ENCODE measurements at places on chromosomes 5 and 9. TPM values are rescaled to one million over a fixed set of nuclear protein-coding genes. Genes with fewer than 3 reads are reported as not detected.

GNA14 gene
- not detected for total RNA-seq

DNA sequence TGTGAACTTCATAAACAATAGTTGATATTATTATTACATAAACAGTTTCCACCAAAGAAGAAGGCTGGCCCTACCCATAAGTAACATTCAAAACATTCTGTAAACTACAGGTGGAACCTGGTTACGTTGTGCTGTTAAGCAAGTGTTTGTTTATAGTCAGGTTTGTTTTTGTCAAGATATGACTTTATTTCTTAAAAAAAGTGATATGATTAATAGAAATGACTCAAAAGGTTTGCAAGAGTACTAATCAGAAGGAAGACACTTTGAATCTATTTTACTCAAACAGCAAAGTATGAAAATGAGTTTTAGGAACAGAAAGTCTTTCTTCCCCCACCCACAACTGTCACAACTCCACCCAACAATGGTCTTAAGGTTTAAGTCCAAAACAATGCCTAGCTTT, 220.8 kb downstream of the PLK2 start:
- no peak for DNase-seq
- H3K4me3 ChIP-seq, result no peak overlapping the region
- H3K36me3 ChIP-seq, result no peaks in the 10 kb centered on the region
- no peaks in the 10 kb centered on the region for H3K27me3 ChIP-seq
- no peak overlapping the region for H3K27ac ChIP-seq

EFNA5 gene
- not detected for total RNA-seq

- H3K27ac ChIP-seq, result no peak overlapping the region
- H3K36me3 ChIP-seq, result peaks cover 7% of the 10 kb centered on the region
- peaks cover 21% of the 10 kb centered on the region for H3K4me1 ChIP-seq
- no peak overlapping the region for H3K4me3 ChIP-seq
- H3K27me3 ChIP-seq, result no peaks in the 10 kb centered on the region
- DNase-seq, result no peak
Measured at GRCh38 chr5:135227064-135228022, 171.7 kb downstream of the MACROH2A1 start.

DRD1 gene
- not detected for total RNA-seq

- no peaks in the 10 kb centered on the region for H3K36me3 ChIP-seq
- no peak for DNase-seq
- H3K27ac ChIP-seq, result no peak overlapping the region
- H3K4me1 ChIP-seq, result no peaks in the 10 kb centered on the region
Measured at GRCh38 chr5:84816160-84816559, 431.5 kb upstream of the EDIL3 start.

DNA sequence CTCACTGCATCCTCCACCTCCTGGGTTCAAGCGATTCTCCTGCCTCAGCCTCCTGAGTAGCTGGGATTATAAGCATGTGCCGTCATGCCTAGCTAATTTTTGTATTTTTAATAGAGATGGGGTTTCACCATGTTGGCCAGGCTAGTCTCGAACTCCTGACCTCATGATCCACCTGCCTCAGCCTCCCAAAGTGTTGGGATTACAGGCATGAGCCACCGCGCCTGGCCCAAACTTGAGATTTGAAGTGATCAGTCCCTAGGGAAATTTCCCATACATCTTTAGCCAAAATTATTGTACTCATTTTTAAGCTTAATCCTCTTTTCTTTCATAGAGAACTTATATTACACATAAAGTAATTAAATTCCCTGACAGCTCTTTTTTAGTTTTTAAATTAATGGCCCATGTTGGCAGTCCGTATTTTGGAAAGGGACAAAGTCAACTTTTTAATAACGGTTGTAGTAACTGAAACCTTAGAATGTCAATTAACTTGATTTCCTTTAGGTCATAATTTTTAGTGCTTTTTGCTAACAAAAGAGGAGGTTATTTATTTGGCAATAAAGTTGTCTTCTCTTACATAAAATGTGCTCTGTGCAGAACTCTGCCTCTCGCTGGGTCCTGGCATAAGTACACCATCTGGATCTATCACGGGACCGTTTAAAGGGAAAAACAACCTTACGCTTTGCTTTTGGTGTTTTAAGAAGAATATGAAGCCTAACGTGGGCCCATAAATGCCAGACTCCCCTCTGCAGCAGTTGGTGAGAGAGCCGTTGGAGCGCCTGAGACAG, 142.3 kb upstream of the OTULINL start:
- H3K4me1 ChIP-seq, result peaks cover 100% of the 10 kb centered on the region
- H3K27me3 ChIP-seq, result peaks cover 28% of the 10 kb centered on the region
- H3K4me3 ChIP-seq, result peak overlapping the region; percentile 88
- DNase-seq, result no peak
- H3K27ac ChIP-seq, result peak overlapping the region; percentile 98

ACSL6 gene
- total RNA-seq, result not detected

GRCh38 chr5:68187268-68188055, 28.1 kb upstream of the PIK3R1 start:
- no peak overlapping the region for H3K27ac ChIP-seq
- H3K36me3 ChIP-seq, result no peaks in the 10 kb centered on the region
- H3K4me3 ChIP-seq, result no peak overlapping the region
- H3K27me3 ChIP-seq, result peaks cover 2% of the 10 kb centered on the region
- H3K4me1 ChIP-seq, result peaks cover 4% of the 10 kb centered on the region
- no peak for DNase-seq

ARL14EPL gene
- not detected for total RNA-seq

GRCh38 chr5:14946815-14947620, 75.4 kb upstream of the ANKH start:
- DNase-seq, result no peak
- no peak overlapping the region for H3K4me3 ChIP-seq
- peaks cover 36% of the 10 kb centered on the region for H3K27me3 ChIP-seq
- H3K27ac ChIP-seq, result no peak overlapping the region

DNA sequence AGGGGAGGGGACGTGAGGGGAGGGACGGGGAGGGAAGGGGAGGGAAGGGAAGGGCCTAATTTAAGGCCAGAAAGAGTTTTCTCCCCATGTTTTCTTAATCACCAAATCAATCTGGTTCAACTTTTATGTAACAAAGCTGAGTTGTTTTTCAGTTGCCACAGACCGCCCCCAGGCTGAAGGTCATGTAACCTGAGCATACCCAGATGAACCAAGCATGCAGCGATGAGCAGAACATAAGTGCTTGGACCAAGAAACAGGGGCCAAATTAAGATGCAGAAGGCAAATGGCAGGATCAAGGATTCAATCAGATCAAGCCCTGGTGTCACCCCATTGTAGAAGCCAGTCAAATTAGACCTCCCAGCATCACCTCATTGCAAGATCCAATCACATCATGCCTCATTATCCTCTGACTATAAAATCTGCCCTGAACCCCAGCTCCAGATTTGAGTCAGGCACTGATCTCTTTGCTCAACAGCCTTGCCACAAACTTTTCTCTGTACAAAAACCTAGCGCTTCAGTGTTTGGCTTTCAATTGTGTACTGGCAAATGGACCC, 113.5 kb upstream of the TNPO1 start:
- no peak overlapping the region for H3K4me3 ChIP-seq
- no peaks in the 10 kb centered on the region for H3K4me1 ChIP-seq
- no peak for DNase-seq
- H3K27ac ChIP-seq, result no peak overlapping the region
- H3K36me3 ChIP-seq, result no peaks in the 10 kb centered on the region

DNA sequence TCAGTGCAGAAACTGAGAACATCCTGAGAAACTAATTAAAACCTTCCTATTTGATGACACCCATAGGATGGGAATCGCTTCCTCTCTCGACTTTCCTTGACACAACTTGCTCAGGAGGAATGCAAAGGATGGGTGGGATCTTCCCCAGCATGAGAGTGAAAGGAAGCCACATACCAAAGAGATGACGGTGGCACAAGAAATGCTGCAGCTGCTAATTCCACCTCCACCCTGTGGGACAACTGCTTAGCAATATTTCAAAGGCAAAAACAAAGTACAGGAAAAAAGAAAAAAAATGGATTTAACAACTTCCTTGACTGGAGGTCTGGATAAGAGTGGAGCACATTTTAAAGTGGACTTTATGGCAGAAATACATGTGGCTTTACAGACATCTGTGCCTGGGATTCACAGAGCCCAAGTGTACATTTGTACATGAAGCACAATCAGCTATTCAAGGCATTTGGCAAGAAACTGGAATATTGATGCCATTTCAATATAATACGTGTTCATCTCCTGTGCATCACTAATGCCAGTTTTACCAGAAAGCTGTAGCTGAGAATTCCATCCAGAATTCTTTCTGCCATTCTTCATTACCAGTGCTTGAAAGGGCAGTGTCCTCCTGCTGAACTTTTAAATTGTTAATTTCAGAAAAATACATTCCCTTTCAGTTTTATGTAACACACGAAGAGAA, 359.2 kb upstream of the ACTBL2 start:
- peak overlapping the region; percentile 77 for H3K4me3 ChIP-seq
- peaks cover 26% of the 10 kb centered on the region for H3K36me3 ChIP-seq
- H3K4me1 ChIP-seq, result peaks cover 80% of the 10 kb centered on the region
- peaks cover 3% of the 10 kb centered on the region for H3K27me3 ChIP-seq
- H3K27ac ChIP-seq, result peak overlapping the region; percentile 89
- peak; percentile 85 for DNase-seq

DNA sequence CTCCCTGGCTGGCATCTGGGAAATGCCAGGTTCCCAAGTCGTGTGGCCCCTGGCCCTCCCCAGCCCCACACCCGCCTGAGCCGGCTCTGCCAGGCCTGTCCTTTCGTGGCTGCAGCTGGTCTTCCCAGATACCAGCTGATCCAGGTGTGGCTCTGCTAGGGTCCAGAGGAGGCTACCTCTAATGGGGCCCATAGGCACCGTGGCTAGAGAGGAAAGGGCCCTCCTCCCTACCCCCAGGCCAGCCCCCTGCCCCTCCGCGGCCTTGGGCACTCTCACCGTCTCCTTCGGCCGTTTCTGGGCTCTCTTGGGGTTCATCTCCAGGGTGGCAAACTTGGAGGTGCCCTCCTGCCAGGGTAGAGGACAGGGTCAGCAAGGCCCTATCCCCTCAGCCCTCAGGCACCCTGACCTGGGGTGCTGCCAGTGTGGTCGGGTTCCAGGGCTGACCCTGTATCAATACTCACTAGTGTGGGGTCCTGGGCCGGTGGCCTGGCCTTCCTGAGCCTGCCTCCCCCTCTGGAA, 17.0 kb downstream of the RALGDS start:
- no peak for DNase-seq
- no peak overlapping the region for H3K4me3 ChIP-seq
- H3K27ac ChIP-seq, result no peak overlapping the region
- H3K27me3 ChIP-seq, result peaks cover 3% of the 10 kb centered on the region

DNA sequence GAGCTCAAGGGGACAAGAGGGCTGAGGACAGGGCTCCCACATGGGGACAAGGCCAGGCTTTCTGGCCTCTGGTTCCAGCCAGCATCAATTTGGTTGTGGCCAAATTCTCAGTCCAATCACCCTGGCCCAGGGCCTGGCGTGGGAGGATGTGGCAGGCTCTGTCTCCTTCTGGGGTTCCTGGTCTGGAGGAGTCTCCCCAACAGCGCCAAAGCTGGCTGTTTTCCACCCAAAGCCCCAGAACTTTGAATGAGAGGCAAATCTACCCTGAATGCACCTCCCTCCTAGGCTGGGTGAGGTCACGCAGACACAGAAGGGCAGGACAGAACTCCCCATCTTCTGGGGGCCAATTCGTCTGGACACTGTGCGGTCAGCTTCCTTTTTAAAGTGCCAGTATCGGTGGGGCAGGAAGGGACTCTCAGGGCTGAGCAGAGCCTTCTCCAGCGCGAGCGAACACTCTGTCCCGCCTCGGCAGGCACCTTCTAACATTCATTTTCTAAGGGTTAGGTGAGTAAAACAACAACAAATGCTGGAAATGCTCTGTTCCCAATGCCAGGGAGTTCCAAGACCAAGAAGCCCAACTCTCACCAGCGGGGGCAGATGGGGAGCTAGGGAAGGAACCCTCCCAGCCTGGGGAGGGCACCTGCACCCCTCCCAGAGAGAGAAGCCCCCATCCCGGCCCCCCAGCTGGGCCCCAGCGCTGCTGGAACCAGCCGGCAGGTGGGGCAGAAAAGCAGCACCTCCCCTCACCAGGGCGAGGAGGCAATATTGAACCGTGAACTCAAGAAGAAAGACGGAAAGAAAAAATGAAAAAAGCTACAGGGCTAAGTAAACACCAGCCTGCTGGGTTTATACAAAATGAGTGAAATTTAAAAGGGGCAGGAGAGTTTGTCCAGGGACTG, 3.7 kb upstream of the DPM2 start:
- DNase-seq, result no peak
- H3K36me3 ChIP-seq, result peaks cover 1% of the 10 kb centered on the region
- peaks cover 6% of the 10 kb centered on the region for H3K27me3 ChIP-seq
- H3K27ac ChIP-seq, result no peak overlapping the region
- H3K4me3 ChIP-seq, result no peak overlapping the region

DNA sequence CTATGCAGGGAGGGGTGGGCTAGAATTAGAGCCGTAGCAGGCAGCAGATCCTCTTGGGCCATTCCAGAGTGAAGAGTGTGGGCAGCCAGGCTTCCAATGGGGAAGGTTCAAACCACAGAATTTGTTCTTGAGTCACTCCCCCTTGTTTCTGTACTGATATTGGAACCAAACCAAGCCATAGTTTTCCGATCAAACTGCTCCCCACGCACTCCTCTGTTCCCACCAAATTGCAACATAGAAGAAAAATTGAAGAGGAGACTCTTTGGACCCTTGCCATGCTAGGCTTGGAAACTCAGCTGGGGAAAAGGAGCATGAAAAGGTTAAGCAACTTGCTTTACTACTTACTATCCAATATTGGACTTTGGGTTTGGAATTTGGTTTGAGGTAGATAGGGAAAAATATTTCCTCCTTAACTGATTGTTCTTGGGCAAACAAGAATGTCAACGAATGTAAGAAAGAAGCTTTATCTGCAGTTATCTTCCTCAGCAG, 165.8 kb upstream of the NR3C1 start:
- H3K27ac ChIP-seq, result no peak overlapping the region
- no peak for DNase-seq
- peaks cover 19% of the 10 kb centered on the region for H3K4me1 ChIP-seq
- no peak overlapping the region for H3K4me3 ChIP-seq
- H3K27me3 ChIP-seq, result no peaks in the 10 kb centered on the region

DNA sequence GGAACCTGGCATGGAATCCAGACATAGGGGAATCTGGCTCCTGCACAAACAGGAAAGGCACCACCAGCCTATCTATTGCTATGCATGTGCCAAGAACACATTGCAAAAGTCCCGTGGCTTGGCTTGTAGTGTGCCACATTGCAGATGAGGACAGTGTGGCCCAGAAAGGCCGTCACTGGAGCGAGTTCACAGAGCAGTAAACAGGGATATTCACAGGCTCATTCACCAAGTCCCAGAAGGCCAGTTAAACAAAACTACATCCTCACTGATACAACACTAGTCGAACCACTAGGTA, 39.6 kb upstream of the TRIM32 start:
- no peak overlapping the region for H3K4me3 ChIP-seq
- H3K4me1 ChIP-seq, result peaks cover 31% of the 10 kb centered on the region
- no peak for DNase-seq
- no peak overlapping the region for H3K27ac ChIP-seq
- peaks cover 6% of the 10 kb centered on the region for H3K36me3 ChIP-seq

DNA sequence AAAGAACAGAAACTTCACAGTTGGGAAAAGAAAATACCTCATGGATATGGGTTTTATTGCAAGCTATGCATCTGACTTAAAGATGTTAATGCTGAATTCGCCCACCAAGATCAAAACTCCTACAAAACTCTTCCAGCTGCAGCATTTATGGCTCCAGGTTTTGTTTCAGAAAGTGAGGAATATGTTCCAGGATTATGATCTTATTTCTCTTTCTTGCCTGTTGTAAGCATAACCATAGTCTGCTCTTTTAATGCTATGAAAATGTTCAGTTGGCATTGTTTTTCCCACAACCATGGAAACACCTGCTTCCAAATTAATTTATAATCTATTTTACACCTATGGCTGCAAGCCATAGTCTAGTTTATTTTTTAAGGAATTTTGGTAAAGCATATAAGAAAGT, 34.9 kb upstream of the FST start:
- DNase-seq, result no peak
- H3K4me1 ChIP-seq, result peaks cover 25% of the 10 kb centered on the region
- H3K27ac ChIP-seq, result no peak overlapping the region
- no peak overlapping the region for H3K4me3 ChIP-seq
- H3K27me3 ChIP-seq, result no peaks in the 10 kb centered on the region
